ENCODE measurements at places on chromosomes 3 and 15.

- no peak for DNase-seq
These were observed 64.2 kb downstream of the TNIK start for GRCh38 chr3:171396048-171396447.

DNA sequence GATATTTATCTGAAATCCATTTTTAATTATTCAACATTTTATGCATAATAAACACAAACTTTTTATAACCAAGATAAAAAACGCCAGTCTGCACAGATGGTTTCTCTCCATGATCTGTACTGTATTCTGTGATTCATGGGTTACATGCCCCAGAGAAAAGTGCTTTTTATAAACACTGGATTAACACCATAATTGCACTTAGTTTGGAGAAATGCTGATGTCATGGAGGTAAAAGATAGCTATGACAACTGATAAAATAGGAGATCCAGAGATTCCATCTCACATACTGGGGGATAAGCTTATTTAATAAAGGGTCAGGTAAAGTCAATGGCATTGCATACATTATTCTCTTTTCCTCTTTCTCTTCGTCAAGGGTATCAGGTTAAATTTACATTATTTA, 1460.4 kb upstream of the ALCAM start:
- DNase-seq = no peak

DNA sequence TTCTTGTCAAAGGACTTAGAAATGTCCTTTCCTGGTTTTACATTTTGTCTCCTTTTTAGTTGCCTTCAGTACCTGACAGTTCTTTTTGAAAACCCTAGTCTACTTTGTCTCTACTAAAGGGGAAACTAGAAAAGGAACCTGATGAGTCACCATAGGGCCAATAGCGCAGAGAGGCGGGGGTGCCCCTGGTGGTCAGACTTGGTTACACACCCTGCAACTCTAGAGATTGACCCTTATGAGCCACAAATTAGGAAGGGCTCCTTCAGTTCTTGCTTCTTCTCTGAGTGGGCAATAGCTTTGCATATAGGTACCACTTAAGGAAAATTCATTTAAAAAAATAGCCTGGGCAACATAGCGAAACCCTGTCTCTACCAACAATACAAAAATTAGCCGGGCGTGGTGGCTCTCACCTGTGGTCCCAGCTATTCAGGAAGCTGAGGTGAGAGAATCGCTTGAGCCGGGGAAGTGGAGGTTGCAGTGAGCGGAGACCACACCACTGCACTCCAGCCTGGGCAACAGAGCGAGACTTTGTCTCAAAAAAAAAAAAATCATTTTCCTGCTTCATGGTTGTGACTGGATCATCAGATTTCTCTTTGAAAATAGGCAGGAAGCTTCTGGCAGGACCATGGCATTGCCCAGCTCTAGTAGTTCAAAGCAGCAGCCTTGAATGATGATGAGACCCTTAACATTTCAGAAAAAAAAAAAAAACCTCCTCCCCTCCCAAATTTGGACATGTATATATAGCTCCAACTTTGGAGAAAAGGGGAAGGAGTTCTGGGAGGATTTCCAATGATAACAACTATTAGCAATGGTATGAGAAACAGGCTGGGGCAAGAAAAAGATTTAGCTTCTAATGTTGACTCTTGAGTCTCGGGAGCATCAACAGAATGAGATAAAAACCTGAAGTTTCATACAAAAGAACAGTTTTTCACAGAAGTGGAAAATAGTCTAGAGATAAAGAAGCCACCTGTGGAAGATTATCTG, 45.2 kb upstream of the RASA2 start:
- DNase-seq = no peak

- DNase-seq = no peak
These were observed 20.5 kb downstream of the LARP6 start for GRCh38 chr15:70833422-70833821.

- DNase-seq = no peak
These were observed 458.5 kb downstream of the AGBL1 start for GRCh38 chr15:86538141-86538540.

DNA sequence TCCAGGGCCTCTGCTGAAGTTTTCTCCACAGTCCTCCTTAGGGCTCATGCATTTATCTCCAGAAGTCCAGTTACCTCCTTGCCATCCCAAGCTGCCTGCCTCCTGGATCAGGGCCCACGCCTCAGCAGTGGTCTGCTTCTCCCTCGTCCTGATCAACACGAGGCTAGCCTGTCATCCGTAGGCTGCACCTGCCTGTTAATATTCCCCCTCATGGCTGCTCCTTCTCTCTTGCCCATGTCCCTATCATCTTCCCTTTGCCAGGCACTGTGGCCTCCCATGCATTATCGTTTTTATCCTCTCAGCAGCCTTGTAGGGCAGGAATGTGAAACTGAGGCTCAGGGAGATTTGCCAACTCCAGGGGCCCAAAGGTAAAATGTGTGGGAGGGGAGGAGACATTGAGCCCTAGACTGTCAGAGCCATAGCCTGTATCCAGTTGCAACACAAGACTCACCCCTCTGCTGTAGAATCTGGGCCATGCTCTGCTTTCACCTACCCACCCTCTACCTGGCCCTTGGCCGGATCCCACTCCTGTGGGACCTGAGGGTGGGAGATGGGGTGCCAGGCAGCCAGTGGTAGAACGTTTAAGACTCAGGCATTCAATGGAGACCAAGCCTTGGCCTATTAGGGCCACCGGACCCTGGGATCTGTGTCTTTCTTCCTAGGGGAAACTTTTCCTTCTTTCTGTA, 4.6 kb downstream of the GRM2 start:
- DNase-seq = no peak

GRCh38 chr15:27638958-27639357, 460.2 kb downstream of the OCA2 start:
- no peak for DNase-seq

Data from NCI-H2081 treated with DMSO at 0.1 percent for 48 hours (cell line).